Activated T-helper 1 cell treated with Interleukin-2 at 50 U/mL for 16 hours (primary cell): ENCODE measurements at places on chromosomes 5 and 9.

DNA sequence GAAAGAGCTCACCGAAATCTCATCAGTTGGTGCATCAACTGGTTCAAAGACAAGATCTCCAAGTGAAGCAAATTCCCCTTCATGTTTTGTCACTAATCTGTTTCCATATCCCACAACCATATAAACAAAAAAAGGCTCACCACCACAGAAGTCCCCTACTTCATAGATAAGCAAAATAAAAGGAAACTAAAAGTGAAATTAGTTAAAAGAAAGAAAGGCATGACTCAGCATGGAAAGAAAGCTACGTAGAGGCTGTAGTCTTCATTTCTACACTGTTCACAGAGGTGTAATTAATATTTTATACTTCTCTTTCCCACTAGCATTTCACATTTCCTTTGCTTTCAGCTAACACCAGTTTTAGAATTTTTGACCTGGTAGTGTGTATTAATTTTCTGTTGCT, 208.0 kb downstream of the CYLC2 start:
- no peak for DNase-seq

DNA sequence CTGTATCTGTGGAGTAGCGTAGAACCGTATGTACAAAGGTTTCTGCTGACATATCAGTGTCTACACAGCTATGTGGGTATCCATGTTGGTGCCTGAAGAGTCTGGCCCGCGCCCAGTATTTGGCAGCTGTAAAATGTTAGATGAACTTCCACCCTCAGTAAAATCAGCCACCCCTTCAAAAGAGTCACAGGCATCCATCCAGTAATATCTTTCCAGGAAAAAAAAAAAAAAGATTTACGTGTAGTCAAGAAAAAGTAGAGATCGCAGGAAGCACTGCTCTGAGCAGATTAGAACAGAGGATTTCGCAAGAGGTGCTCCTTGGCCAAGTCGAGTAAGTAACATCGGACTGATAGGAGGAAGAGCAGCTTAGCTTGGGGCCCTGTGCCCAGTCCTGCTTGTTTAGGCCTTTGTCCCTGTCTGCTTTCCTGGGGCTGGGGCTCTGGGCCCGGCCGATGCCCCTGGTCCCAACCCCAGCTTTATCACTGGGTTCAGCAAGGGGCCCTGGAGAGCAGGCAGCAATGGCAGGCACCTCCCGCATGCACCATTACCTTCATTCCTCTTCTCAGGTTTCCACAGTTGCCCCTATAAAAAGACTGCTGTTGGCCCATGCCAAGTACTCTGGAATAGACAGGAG, 21.2 kb downstream of the DAPK1 start:
- no peak for DNase-seq

- no peak for DNase-seq
These were observed 201.0 kb downstream of the WDR70 start for GRCh38 chr5:37580106-37580505.

GRCh38 chr9:78664370-78664769, 367.4 kb downstream of the PSAT1 start:
- DNase-seq, result no peak

GRCh38 chr9:85036496-85036895, 367.0 kb downstream of the NTRK2 start:
- DNase-seq, result no peak

DNA sequence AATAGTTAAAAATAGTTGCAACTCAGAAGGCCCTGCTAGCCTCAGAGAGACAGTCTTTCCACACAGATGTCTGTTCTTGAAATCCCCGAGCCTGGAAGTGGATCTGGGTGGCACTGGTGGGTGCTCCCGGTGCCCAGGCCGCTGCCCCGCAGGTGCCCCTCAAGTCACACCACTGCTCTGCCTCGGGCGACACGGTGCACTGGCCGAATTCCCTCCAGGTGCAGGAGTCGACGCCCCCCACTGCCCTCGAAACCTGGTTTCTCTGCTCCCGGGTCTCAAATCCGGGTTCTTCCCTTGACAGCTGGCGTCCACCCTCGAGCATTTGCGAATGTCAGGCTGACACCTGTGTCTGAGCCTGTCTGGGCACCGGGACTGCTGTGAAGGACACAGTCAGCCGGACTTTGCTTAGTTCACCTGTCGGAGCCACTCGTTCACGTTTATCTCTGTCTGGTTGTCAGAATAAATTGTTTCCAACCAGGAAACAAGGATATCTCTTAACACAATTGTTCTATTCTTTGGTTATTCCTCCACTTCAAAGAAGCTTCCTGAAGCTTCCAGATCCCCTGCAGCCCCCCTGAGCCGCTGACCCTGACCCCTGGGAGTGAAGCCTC, 27.1 kb downstream of the SLC9A3 start:
- DNase-seq, result no peak

GRCh38 chr9:81268048-81268447, 421.3 kb downstream of the TLE1 start:
- no peak for DNase-seq

DNA sequence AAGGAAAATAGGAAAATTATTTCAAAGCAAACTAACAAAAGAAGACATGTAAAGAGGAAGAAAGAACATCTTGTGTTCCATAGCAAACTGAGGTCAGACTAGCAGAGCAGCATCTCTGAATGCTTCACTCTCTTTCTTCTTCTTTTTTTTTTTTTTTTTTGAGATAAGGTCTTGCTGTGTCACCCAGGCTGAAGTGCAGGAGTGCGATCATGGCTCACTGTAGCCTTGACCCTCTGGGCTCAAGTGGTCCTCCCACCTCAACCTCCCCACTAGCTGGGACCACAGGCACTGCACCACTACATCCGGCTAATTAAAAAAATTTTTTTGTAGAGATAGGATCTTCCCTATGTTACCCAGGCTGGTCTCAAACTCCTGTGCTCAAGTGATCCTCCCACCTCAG, 36.6 kb downstream of the MELK start:
- no peak for DNase-seq

DNA sequence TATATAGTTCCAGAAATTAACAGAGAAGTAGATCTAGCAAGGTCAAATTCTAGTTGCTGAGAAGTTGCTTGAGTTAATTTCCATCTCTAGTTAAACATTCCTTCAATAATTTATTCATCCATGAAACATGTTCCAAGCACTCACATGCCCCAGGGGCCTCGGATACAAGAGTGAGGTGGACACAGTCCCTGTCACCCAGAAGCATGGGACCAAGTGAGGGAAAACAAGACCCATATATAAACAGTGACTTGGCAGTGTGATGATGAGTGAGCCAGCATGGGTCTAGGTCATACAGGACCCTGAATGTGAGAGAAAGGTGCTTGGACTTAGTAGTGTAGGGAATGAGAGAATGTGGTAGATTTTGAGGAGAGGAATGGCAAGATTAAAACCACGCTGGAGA, 216.9 kb downstream of the TTLL11 start:
- DNase-seq, result no peak

DNA sequence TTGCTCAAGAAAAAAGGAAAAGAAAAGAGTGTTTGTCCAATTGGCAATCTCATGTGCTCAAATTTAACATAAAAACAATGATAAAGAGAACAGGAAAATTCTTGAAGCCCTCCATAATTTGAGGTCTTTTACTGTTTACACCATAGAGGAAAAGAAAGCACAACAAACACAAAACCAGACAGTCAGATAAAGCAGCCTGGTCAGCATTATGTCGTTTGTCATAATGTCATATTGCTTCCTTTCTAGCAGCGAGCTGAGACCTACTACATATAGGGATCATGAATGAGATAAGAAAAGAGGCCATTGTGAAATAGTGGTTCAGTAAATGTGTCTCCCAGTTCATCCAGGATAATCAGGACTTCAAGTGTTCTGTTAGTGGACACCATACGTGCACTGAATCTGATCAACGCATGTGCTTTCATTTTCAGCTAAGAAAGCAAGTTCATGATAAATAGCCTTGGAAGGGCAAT, 64.7 kb upstream of the SELENOP start:
- no peak for DNase-seq

DNA sequence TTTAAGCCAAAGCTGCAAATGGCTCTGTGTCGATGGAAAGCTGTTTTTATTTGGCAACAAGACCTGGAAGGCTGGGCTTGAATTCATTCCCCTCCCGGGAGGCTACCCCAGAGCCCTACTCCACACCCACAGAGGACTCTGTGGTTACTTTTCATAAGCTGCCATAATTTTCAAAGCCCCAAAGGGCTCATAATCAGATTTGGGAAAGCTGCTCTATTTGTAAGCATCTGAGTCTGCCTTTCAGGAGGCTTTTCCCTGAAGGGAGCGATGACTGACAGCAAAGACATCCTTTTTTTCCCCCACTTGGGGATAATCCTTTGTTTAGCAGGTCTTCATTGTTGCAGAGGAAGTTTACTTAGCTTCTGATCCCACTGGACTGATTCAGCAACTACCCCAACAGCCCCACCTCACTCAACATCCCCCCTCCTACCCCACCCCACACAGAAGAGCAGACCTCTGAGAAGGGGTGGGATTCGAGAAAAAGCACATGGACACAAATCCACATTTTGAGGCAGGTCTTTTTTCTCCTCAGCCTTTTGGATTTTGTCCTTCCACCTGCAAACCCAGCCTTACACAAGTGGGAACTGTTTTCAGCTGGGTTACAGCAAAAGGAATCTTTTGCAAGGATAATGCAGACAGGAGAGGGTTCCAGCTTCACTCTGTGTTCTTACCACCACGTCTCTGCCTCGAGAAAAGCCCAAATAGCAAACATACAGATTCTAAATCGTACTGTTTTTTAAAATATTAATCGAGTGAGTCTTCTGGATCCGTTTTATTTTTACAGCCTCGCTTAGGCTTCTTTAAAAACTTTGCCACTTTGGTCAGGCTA, 244.4 kb upstream of the TUT7 start:
- DNase-seq, result no peak

DNA sequence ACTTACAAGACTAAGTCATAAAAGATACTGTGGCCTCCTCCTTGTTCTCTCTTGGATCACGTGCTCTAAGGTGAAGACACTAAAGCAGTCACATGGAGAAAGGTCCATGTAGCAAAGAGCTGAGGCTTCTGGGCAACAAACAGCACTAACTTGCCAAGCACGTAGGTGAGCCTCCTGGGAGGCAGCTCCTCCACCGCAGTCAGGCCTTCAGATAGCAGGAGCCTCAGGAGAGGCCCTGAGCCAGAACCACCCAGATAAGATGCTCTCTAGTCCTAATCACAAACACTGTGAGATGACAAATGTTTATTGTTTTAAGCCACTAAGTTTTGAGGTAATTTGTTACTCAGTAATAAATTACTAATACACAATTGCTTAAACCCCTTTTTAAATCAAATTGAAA, 38.0 kb downstream of the WDR41 start:
- no peak for DNase-seq

GRCh38 chr5:142360607-142361120, 35.8 kb upstream of the SPRY4 start:
- DNase-seq, result no peak

- DNase-seq, result no peak
These were observed 41.7 kb upstream of the SLC9A3 start for GRCh38 chr5:565782-566440.

GRCh38 chr9:69058101-69058500, 22.5 kb downstream of the FXN start:
- DNase-seq, result no peak

GRCh38 chr5:116058346-116058936, 26.2 kb downstream of the ARL14EPL start:
- no peak for DNase-seq

DNA sequence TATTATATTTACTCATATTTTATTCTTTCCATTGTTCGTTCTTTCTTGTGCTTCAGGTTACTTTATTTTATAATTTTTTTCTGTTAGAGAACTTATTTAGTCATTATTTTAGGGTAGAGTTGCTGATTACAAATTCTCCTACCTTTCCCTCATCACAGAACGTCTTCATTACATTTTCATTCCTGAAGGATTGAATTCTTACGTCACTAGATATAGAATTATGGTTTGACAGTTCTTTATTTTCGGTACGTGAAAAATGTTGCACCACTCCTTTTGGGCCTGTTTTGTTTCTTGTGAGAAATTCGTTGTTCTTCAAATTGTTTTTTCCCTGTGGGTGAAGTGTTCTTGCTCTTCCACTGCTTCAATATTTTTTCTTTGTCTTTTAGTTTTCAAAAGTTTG, 20.8 kb upstream of the OR2S2 start:
- no peak for DNase-seq

DNA sequence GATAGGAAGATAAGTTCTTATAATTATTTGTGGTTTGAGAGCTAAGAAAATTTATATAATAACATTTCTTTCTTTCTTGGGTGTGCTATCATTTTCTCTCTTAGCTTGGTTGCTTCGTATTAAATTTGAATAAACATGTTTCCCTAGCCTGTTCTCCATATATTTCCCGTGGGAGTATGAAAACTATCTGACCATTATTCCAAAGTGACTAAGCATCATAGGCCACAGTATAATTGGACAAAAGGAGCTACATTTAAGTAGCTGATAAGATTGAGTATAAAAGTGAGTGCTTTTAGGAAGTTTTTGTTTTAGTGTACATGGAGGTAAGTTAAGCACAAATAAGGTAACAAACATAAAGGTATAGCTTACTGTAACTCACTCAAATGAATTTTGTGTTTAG, 8.4 kb upstream of the OSMR start:
- DNase-seq, result no peak

DNA sequence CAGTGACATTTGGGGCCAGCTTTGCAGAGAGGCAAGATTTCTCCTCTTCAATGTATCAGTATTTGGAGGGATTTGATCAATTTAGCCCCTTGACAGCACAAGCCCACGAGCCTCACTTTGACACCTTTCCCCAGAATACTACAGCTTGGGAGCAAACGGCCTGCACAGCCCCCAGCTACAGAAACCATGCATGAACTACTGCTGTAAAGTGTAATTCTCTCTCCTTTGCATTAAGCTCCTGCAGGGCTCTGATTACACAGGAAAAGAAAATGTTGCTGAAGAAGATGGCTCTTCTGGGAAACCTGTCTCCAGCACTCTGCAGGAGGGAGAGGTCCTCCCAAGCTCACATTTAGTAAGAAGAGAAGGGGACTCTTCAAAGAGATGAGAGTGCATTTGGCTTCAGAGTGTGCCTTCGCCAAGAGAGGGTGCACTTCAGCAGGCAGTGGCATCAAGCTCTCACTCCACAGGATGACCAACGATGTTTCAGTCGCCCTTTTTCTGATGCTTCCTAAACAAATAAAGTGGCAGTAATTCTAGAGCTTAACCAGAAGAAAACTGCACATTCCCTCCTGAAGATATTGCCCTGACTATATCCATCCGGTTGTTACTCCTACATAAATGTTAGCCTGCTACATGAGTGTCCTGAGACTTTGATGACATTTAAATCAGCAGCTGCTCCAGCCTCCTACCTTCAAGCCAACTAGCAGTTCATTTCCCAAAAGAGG, 272.2 kb downstream of the AUH start:
- no peak for DNase-seq

DNA sequence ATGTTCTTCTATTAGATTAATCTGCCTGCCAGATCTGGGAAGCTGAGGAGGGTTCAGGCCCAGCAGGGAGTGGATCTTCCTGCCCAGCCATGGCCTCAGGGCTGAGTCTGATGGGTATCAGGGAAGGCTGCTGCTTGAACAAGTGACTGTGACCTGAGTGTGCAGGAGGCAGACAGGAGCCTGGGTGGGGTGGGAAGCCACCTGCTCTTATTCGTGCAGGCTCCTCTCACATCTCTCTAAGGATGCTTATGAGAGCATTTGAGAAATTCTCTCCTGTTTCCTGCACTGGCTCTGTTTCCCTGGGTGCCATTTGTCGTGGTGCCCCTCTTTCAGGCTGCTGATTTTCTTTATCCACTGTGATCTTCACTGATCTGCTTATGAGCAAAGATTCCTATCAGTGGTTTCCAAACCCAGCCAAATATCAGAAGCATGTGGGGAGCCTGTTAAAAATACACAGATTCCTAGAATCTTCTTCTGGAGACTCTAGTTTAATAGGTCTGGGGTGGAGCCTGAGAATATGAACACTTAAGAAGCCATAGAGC, 2.1 kb downstream of the RGS3 start:
- no peak for DNase-seq
